Skin of body (tissue), 3 donors: ENCODE measurements at places on chromosomes 12 and 14.

- DNase-seq, result no peak
Measured at GRCh38 chr14:75254381-75254822, 24.2 kb upstream of the FOS start.

- no peak for DNase-seq
Measured at GRCh38 chr14:105195522-105196264, 14.6 kb upstream of the NUDT14 start.

DNA sequence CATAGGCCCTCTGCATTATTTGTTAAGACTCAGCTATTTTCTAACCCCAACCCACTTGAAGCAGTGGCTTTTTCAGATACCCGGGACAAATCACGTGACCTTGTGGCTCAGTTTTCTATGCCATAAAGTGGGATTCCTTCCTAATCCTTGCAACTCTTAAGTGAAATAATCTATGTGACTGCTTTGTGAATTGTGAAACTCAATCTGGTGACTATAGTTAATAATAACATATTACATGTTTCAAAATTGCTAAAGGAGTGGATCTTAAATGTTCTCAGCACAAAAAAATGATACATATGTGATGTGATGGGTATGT, 17.3 kb downstream of the EML1 start:
- peak; percentile 70 for DNase-seq

DNA sequence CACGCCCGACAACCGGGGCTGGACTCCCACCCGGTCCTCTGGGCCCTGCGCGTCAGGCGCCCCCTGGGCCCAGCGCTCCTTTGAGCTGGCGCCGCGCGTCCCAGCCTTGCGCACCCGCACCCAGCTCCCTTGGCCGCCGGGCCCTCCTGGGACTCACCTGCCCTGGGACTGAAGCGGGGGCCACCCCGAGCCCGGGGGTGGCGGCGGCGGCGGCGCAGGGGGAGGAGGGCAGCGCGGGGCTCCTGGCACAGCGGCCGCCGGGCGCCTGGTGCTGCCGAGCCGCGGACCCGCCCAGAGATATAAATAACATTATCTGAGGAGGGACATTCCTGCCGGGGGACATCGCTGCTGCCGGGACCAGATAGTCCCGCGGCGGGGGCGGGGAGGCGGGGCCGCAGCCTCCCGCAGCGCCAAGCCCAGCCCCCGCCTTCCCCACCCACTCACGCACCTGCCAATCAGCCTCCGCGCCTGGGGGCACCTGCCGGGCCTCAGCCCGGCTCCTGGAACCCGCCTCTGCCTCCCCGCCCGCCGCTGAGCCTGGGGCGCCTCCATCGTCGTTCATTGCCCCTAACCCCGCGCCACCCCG, at the start of gene SPTB:
TSS of gene SPTB (minus strand) at position 273 of the 586 bp plus-strand sequence. CDS start 56,813 bp downstream, outside the sequence.
- DNase-seq, result no peak

- DNase-seq, result peak; percentile 69
Measured at GRCh38 chr12:2752676-2753371, 41.9 kb upstream of the FKBP4 start.

DNA sequence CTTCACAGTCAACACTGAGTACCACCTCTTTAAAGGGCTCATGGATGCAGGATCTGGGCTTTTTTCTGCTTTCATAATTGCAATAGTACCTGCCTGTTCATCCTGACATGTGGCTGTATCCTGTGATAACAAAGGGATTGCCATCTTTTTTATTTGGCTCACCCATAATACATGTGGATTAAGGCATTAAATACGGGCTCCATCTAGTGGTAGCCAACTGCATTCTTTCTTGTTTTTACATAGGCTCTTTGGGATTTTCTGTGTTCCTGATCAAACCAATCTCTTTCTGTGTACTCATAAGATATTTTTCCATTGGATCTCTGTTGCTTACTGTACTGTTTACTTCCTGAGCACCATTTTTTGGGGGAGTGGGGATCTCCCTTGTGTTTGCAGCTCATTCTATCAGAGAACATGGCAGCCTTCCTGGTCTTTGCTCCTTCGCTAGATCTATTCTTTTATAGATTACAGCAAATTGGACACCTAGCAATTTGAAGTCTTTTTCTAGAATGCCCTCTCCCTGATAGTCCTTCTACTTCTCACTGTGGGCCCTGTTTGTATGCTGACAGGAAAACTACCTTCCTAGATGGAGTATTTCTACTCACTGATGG, 723.4 kb upstream of the MDGA2 start:
- no peak for DNase-seq

DNA sequence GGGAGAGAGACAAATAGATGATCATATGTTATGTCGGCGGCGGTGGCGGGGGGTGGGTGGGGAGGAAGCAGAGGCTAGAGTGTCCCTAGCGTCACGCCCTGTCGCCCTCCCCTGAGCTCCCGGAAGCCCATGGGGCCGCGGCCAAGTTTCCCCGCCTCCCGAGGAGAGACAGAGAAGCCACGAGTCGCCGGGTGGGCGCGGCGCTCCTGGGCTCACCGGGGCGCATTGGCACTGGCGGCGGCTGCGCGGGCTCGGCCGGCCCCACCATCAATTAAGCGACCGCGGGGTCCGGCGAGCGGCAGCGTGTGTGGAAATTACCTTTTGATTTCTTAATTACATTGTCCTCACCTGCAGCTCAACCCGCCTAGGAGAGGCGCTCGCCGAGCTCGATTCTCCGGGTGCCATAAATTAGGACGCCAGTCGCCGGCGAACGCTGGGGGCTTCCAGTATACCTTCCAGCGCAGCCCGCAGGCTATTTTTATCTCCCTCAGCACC, 119.9 kb upstream of the LHX5 start:
- DNase-seq, result no peak

DNA sequence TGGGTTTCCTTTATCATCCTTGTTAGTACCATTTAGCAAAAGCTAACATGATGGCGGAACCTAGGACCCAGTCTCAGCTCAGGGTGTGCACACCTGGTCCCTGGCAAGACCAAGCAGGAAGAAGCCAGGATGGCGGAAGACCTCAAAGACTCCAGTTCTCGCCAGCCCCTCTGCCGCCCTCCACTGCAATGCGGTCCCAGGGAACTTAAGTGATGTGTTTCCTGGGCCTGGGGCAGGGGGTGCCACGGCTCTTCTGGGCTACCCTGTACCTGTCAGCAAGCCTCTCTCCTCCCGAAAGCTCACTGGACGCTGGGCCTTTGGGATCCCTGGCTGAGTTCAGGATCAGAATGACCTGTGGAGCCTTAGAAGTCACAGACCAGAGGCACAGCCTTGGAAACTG, 71.3 kb downstream of the FBXL14 start:
- no peak for DNase-seq

DNA sequence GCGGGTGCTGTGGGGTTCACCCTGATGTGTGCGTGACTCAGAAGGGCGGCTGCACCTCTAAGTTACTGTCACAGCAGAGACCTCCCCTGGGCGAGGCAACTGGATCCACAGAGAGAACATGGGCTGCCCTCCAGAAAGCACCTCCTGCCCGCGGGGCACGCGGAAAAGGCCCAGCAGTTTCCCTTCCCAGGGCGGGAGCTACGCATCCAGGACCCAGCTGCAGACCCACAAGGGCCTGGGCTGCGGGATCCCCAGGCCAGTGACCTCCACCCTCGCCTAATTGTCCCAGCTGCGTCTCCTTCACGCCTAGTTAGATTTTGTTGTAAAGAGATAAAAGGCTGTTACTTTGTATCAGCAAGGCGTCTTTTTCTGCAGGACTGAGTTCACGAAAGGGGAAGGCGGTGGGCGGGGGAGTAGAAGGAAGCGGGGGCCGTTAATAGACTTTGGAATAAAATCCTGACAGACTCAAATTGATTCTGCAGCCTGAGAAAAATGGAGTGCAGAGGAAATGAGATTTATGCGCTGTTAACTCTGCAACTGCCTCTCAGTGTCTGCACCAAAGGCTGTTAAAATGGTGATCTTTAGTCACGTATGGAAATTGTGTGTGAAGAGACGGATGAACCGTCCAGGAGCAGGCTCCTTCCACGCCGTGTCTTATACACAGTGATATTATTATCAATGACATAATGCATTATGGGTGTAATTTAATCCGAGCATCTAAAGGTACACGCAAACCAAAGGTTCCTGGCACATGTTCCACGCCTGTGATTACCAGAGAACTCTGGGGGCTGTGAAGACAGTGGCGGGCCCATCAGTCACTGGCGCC, 65.9 kb upstream of the FBRSL1 start:
- DNase-seq, result no peak

DNA sequence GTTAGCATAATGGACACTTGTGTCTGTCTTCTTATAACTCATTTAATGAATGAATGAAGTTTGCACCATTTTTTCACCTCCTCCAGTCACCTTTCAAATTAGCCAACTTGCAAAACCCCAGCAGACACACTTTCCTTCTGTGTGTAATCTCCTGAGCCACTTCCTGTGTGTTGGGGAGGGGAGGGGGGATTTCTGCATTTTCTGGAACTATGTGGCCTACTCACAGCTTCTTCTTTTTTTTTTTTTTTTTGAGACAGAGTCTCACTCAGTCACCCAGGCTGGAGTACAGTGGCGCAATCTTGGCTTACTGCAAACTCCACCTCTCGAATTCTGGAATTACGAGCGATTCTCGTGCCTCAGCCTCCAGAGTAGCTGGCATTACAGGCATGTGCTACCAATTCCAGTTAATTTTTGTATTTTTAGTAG, 4.1 kb upstream of the SERPINA1 start:
- DNase-seq, result no peak

GRCh38 chr12:759628-760027, 7.2 kb downstream of the WNK1 start:
- no peak for DNase-seq

GRCh38 chr14:72535485-72535884, 358.4 kb downstream of the DPF3 start:
- DNase-seq, result no peak

DNA sequence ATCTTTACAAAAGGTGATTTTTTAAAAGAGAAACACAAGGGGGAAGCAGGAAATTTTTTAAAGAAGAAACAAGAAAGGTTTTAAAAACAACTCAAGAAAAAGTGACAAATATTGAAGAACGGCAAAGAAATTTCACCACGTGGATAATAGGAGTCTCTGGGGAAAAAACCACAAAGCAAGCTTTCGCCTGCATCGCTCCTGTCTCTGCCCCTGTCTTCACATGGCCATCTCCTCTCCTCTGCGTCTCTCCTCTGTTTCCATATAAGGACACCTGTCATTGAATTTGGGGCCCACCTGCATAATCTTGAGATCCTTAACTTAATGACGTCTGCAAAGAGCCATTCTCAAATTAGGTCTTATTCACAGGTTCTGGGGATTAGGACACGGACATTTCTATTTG, 175.8 kb downstream of the ETV6 start:
- no peak for DNase-seq

GRCh38 chr12:124601706-124602105, 34.3 kb upstream of the NCOR2 start:
- peak; percentile 91 for DNase-seq

DNA sequence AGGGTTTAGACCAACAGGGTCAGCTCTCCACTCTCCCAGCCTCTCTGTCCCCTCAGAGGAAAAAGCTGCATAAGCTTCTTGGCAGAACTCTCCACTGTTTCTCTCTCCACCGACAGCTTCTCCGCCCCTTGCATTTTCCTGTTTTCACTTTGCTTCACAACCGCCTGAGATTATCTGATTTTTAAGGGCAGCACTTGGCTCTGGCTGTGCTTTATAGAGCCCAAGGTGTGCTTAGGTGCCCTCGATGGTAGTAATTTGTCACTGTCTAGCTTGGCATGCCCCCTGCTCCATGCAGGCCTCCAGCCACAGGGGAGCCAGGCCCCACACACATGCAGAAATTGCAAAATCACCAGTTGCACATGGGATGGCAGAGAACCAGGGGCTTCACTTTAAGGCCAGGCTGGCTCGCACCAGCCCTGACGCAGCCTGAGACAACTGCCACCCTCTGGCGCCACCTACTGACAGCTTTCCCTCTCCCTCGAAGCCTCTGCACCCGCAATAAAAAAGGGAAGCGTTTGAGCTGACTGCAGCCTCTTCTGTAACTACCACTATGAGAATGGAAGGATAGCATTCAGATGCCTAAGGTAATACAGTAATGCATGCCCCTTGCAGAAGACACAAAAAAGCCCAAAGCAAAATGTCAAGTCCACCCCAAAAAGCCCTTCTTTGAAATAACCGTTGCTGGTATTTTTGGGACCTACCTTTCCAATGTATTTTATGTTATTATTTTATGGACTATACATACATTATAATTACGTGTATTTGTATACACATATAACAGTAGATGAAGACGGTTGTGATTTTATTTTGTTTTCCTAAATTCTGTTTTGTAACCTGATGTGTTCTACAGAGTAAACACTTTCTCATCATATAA, 32.0 kb upstream of the RIMBP2 start:
- DNase-seq, result peak; percentile 52
